ENCODE measurements at places on chromosomes 13 and 19. TPM values are rescaled to one million over a fixed set of nuclear protein-coding genes. Genes with fewer than 3 reads are reported as not detected.
A peak's percentile ranks its signal among the peaks of the same experiment; 100 is the strongest.

Gene PSG1
- not detected for polyA plus RNA-seq

Gene ZNF497
- 2.6 TPM for polyA plus RNA-seq

Gene TUBB4A
- polyA plus RNA-seq = 205 TPM

Gene SBNO2
- 34.3 TPM for polyA plus RNA-seq

Gene LHB
- polyA plus RNA-seq = 4.4 TPM

Gene LAIR2
- polyA plus RNA-seq = 0.65 TPM

DNA sequence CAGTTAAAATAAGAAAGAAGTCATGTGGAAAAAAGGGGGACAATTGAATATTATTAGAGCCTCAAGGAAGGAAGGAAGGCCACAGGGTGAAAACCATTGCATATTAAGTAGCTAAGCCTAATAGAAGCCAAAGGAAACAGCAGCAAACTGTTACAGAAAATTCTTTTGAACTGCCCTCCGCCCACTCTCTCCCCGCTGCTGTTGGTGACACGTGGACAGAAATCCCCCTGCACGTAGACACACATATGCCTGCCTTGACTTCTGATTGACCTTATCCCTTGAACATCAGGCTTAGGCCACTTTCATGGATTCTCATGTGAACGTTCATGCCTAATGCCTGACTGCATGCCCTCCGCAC lies 229.1 kb downstream of the KCNRG start:
- no peak for DNase-seq

DNA sequence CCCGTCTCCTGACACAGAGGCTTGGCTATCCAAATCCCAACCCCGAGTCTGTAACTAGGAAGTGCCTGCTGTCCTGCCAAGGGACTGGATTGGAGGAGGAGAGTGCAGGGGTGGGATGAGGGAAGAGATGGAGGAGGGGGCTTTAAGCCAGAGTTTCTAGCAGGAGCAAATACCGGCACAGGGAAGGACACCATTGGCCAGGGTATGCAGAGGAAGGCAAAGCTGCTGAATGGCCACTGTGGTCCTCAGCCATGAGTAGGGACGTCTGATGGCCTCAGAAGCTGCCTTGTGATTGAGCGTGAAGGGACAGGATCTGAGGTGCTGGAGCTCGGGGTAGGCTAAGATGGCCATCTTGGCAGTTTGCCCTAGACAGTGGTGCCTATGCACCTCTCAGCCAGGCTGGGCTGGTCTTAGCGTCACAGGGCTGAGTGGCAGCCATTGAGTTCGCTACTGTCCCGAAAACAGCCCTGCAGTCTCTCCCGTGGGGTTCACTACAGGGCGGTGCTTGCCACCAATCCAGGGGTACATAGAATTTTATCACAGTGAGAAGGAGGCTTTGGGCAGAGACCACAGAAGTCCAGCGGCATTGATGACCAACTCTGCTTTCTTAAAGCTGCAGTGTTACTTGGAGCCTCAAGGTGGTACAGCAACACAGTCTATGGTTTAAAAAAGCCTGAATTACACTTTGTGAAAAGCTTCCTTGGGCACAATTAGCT lies 61.8 kb downstream of the AKAP11 start:
- peak; percentile 23 for DNase-seq

DNA sequence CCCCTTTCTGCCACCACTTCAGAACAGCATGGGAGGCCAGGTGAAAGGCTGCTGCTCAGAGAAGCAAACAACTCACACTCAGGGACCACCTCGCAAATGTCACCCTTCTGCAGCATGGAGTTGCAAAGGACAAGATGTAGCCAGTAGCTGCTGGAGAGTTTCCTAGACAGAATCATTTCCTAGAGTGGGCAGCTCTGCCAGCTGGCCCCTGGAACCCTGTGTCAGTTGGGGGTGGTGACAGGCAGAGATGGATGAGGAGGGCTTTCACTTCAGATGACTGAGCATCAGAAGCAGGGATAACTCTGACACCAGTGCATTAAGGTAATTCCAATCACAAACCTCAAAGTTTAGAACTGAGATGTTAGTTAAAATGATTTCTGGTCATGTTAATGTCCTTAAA lies 34.4 kb upstream of the EPHX3 start:
- no peak for DNase-seq

DNA sequence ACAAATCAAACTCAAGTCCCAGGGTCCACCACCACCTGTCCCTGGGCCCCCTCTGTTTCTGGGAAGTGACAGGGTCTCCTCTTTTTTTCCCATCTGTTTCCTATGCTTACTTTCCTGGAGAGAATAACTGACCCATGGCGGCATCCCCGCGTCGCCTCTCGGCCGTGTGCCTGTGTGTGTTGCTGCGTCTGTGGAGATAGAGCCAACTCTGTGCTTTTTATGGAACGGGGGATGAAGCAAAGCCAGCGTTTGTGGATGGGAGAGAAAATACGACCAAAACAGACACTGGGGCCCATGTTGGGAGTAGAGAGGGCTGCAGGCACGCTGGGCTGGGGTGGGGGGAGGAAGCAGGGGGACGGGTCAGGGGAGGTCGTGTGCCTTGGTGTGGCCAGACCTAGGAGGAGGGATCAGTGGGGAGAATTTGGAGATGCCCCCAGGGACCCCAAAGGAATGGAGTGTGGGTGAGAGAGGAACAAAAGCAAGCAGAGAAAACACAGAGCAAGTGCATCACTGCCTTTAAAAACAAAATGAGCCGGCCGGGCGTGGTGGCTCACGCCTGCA lies 16.6 kb downstream of the PLK5 start:
- DNase-seq = peak; percentile 67

- DNase-seq = no peak
Measured at GRCh38 chr19:13923194-13923987, 14.8 kb downstream of the PODNL1 start.

- no peak for DNase-seq
Measured at GRCh38 chr19:35291259-35291658, 702 bp upstream of the MAG start.

GRCh38 chr13:30659980-30660379 lies 42.3 kb downstream of the USPL1 start:
- no peak for DNase-seq

DNA sequence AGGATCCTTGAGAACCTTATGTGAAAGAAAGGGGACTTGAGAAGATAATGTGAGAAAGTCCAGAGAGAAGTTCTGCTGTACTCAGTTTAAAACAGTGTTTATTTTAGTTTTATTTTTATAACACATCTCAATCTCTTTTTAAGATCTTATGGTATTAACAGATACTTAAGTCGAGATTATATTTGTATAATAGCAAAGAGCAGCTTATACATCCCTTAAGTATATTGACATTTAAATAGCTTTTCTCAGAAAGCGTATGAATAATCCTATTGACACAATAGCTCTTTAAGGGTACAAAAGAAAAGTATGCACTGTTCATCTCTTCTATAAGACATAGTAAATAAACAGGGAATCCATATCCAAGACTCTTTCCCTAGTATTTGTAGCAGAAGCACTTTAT lies 42.2 kb downstream of the TDRD3 start:
- DNase-seq = no peak

GRCh38 chr19:55345818-55346724 lies 6.4 kb downstream of the KMT5C start:
- peak; percentile 33 for DNase-seq

DNA sequence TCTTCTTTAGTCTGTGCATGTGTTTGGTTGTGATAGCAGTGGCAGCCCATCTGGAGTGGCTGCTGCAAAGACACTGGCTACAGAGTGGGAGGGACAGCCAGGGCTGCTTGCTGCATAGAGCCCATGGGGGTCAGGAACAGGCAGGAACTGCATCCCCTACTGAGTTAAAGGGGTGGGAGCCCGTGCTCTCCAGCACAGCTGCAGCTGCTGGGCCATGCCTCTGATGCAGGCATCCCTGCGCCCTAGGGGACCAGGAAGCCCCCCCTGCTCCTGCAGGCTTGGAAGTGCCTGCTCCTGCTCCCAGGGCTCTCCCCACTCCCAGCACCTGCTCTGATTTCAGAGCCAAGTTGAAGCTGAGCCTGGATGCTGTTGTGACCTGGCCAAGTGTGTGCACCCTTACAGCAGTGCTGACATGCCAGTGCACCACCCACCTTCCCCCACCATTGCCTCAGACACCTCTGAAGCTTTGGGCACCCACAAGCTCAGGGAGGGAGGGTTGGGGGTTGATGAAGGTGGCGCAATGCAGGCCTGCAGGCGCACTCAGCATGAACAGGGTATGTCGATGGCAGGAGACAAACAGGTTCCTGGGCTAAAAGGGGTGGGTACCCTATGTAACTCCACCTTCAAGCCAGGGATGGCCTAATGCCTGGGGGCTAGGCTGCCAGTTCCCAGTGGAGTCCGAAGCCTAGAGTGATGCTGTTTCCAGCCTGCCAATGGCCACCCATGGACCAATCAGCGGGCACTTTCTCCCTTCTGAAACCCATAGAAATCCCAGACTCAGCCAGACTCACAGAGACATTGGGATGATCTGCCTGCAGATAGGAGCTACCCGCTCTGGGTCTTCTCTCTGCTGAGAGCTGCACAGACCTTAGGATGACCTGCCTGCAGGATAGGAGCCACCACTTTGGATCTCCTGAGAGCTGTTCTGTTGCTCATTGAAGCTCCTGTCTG lies 919.9 kb upstream of the MIR17HG start:
- DNase-seq = no peak

- peak; percentile 55 for DNase-seq
Measured at GRCh38 chr19:46736531-46737297, 9.1 kb upstream of the FKRP start.

DNA sequence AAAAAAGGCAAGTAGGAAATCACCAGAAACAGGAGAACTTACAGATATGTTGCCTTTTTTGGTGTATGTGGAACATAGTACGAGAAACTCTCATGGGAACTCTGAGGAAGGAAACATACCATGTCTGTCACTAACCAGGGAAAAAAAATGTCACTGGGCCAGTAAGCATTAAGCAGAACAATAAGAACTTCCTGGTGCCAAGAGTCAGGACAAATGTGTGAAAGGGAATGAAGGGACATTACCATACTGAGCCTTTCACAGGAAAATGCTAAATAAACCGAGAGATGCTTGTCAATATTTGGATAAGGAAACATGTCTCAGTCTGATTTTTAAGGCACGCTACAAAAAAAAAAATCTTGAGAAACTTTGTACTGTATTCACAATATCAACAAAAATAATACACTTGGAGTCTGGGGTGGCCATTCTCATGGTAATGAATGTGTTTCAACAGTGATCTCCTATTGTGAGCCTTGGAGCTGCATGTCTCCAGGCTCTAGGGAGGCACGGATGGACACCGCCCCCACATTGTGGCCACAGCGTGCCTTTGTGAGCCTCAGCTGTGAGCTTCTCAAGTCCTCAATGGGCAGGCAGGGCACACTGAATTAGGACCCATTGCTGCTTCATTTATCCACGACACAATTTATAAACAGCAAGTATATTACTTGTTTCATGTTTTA lies 113.0 kb upstream of the ARGLU1 start:
- peak; percentile 54 for DNase-seq

- DNase-seq = peak; percentile 94
Measured at GRCh38 chr13:49303533-49304252, 56.0 kb downstream of the CDADC1 start.
